CD4-positive, alpha-beta T cell (primary cell): ENCODE measurements at places on chromosomes 12 and 14. TPM values are rescaled to one million over a fixed set of nuclear protein-coding genes. Genes with fewer than 3 reads are reported as not detected.

DNA sequence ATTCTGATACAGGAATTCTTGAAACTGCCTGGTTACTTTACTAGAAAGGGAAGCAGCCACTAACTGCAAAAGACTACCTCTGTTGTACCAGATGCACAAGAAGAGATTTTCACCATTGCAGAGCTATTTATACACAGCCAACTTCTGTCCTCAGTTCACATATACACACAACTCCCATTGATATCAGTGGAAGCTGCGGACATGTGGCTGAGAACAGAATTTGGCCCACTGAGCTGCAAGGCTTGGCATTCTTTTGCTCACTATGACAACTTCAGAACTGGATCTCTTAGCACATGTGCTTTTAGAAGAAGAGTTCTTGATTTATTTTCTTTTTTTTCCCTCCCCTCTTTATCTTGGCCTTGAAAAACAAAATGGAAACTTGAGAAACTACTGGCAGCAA lies 28.3 kb downstream of the PTPRO start:
- no peak overlapping the region for H3K4me3 ChIP-seq
- peaks cover 3% of the 10 kb centered on the region for H3K27me3 ChIP-seq
- no peaks in the 10 kb centered on the region for H3K4me1 ChIP-seq
- no peak overlapping the region for H3K27ac ChIP-seq
- H3K36me3 ChIP-seq, result no peaks in the 10 kb centered on the region
- DNase-seq, result no peak

DNA sequence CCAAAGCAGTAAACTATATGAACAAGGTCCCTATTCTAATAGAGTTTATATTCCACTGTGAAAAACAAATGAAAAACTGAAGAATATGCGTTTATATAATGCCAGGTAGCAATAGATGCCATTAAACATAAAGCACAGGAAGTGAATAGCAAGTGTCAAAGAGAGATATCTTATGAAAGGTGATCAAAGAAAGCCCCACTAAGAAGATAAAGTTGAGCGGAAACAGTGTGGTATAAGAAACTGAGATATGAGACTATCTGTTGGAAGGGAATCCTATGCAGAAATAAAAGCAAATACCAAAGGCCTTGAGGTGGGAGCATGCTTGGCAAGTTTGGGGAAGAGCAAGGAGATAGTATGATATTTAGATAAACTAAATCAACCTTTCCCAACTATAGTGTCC lies 123.1 kb upstream of the FAR2 start:
- no peak overlapping the region for H3K4me3 ChIP-seq
- H3K36me3 ChIP-seq, result no peaks in the 10 kb centered on the region
- no peak overlapping the region for H3K27ac ChIP-seq

- H3K4me3 ChIP-seq, result peak overlapping the region; percentile 62
- peaks cover 27% of the 10 kb centered on the region for H3K4me1 ChIP-seq
- no peak overlapping the region for H3K27ac ChIP-seq
- H3K36me3 ChIP-seq, result no peaks in the 10 kb centered on the region
Observed at GRCh38 chr14:56119201-56119981, 1.2 kb downstream of the PELI2 start.

- no peak for DNase-seq
- no peaks in the 10 kb centered on the region for H3K36me3 ChIP-seq
- H3K27ac ChIP-seq, result no peak overlapping the region
- H3K27me3 ChIP-seq, result no peaks in the 10 kb centered on the region
- H3K4me3 ChIP-seq, result no peak overlapping the region
Observed at GRCh38 chr14:105146181-105146975, 22.2 kb downstream of the JAG2 start.

DNA sequence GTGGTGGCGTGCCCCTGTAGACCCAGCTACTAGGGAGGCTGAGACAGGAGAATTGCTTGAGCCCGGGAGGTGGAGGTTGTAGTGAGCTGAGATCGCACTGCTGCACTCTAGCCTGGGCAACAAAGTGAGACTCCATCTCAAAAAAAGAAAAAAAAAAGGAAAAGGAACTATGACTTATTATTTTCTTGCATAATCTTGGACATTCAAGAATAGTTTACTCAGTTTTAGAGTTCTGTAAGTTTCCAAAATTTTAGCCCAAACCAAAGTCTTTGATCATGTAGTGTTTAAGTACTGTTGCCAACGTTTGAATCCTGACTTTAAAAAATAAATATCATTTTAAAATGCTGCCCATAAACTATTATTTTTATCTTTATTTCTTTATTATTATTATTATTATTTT lies 6.2 kb downstream of the PSMA6 start:
- no peak overlapping the region for H3K4me3 ChIP-seq
- DNase-seq, result no peak
- H3K27me3 ChIP-seq, result no peaks in the 10 kb centered on the region
- peaks cover 59% of the 10 kb centered on the region for H3K4me1 ChIP-seq

DNA sequence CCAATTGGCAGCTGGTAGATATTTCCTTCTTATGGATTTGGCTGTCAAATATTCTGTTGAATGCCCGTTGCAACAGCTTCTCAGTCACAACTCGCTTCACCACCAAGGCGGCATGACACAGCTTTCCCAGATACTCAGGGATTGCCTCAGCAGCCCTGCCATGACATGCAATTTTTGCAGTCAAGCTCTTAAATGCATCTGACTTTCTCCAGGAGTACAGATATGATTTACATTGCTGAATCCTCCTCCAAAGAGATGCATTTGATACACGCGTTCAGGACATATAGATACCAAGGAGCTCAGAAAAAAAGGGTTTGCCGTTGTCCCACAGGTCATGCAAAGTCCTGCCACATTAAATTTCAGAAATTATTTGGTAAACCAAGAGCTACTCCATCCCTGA lies 6.5 kb downstream of the KRT5 start:
- peaks cover 4% of the 10 kb centered on the region for H3K27me3 ChIP-seq
- no peak overlapping the region for H3K4me3 ChIP-seq
- no peak for DNase-seq
- no peaks in the 10 kb centered on the region for H3K4me1 ChIP-seq
- no peak overlapping the region for H3K27ac ChIP-seq
- no peaks in the 10 kb centered on the region for H3K36me3 ChIP-seq

GRCh38 chr14:54591461-54591860 lies 24.5 kb downstream of the SAMD4A start:
- no peaks in the 10 kb centered on the region for H3K27me3 ChIP-seq
- no peak for DNase-seq
- H3K27ac ChIP-seq, result no peak overlapping the region
- no peak overlapping the region for H3K4me3 ChIP-seq
- no peaks in the 10 kb centered on the region for H3K4me1 ChIP-seq

DNA sequence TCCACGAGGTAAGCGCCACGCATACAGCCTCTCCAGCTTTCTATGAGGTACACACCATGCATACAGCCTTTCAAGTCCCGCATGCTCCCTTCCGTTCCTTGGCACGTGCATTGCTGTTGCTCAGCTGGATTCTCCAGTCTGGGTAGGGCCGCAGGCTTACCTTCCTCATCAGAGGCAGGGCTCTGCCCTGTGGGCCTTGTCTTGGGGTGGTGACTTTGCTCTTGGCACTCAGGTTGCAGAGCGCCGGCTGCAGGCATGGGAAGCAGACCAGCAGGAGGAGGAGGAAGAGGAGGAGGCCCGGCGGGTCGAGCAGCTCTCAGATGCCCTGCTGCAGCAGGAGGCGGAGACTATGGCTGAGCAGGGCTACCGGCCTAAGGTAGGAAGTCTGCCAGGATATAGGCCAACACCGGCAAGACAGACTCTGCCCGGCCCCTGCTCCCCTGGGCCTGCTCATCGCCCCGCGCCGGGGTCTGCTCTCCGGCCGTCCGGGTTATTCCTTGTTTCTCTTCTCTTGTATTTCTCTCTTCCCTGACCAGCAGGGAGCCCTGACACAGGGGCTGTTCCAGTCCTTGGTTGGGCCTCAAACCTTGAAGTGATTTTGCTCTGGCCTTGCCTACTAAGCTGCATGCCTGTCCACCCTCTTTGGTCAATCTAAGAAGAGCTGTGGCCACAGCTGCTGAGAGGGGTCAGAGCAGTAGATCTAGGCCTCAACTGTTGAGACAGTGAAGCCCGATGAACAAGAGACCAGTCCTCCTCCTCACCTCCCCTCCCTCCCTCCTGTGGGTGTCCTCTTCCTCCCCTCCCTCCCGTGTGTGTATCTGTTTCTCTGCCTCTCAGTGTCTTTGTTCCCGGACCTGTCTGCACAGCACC lies 15.3 kb downstream of the TCHP start:
- peaks cover 92% of the 10 kb centered on the region for H3K36me3 ChIP-seq
- no peak for DNase-seq
- H3K4me3 ChIP-seq, result no peak overlapping the region
- no peak overlapping the region for H3K27ac ChIP-seq

- no peak for DNase-seq
- no peak overlapping the region for H3K27ac ChIP-seq
- H3K4me3 ChIP-seq, result no peak overlapping the region
- H3K27me3 ChIP-seq, result no peaks in the 10 kb centered on the region
Observed at GRCh38 chr12:130665753-130666152, 50.3 kb downstream of the RIMBP2 start.

DNA sequence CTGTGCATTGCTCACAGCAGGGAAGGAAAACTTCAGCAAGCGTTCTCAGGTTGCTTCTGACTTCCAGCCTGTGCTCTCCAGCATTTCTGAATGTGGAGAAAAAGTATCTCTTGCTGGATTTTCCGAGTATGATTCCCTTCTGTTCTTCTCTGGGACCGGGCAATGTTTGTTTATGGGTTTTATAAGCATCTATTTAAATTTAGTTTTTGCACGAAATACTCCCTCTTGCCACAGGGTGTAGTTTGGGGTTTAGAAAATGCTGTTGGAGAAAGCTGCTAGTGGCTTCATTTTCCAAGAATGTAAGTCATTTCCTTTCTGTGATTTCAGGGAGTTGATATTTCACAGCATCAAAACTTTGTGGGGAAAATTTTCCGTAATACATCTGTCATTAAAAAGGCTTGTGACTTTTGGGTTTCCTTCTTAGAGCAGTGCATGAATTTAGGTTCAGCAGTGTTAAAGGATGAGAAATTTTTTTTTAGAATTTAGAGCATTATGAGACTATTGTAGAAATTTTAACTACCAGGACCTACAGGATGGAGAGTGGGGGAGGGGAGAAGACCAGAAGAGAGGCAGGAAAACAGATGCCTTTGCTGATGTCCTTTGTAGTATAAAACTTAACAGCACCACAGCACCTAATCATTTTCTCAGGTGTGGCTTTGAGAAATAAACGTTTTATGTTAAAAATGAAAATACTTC lies 1.5 kb downstream of the FRMD6 start:
- peaks cover 15% of the 10 kb centered on the region for H3K4me1 ChIP-seq
- no peak overlapping the region for H3K27ac ChIP-seq
- H3K36me3 ChIP-seq, result no peaks in the 10 kb centered on the region
- peaks cover 28% of the 10 kb centered on the region for H3K27me3 ChIP-seq

GRCh38 chr12:11361151-11361550 lies 34.2 kb downstream of the PRB2 start:
- no peaks in the 10 kb centered on the region for H3K36me3 ChIP-seq
- no peak overlapping the region for H3K4me3 ChIP-seq
- no peak for DNase-seq
- no peaks in the 10 kb centered on the region for H3K4me1 ChIP-seq
- no peak overlapping the region for H3K27ac ChIP-seq
- H3K27me3 ChIP-seq, result no peaks in the 10 kb centered on the region

GRCh38 chr14:25537846-25538455 lies 488.0 kb upstream of the STXBP6 start:
- H3K36me3 ChIP-seq, result no peaks in the 10 kb centered on the region
- H3K4me1 ChIP-seq, result no peaks in the 10 kb centered on the region
- H3K4me3 ChIP-seq, result no peak overlapping the region

GRCh38 chr14:98954349-98955000 lies 317.5 kb downstream of the BCL11B start:
- no peak overlapping the region for H3K4me3 ChIP-seq
- H3K36me3 ChIP-seq, result no peaks in the 10 kb centered on the region
- no peak for DNase-seq
- H3K27me3 ChIP-seq, result no peaks in the 10 kb centered on the region

- H3K27ac ChIP-seq, result no peak overlapping the region
- no peak for DNase-seq
- H3K36me3 ChIP-seq, result no peaks in the 10 kb centered on the region
- no peaks in the 10 kb centered on the region for H3K4me1 ChIP-seq
- no peak overlapping the region for H3K4me3 ChIP-seq
Observed at GRCh38 chr12:100427078-100427477, 46.6 kb upstream of the NR1H4 start.

GRCh38 chr14:21626491-21627230 lies 8.1 kb downstream of the OR10G2 start:
- no peak overlapping the region for H3K27ac ChIP-seq
- no peak for DNase-seq
- peaks cover 2% of the 10 kb centered on the region for H3K27me3 ChIP-seq
- H3K4me3 ChIP-seq, result no peak overlapping the region

DNA sequence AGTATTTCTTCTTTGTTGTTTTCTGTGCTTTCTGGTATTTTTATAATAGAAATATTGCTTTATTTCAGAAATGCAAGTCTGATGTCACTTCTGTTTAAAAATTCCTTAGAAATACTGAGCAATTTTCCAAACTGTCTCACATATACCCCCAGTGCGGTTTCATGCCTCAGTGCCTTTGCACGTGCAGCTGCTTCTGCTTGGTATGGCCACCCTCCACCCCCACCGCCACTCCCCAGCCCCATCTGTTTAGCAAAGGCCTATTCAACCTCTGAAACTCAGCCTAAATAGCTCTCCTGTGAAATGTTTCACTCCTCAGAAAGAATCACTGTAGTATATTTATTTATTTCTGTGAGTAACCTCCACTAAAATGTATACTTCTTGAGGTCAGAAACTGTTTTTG lies 52.3 kb downstream of the PPM1H start:
- no peak overlapping the region for H3K4me3 ChIP-seq
- no peaks in the 10 kb centered on the region for H3K27me3 ChIP-seq
- H3K27ac ChIP-seq, result no peak overlapping the region
- no peak for DNase-seq
- H3K4me1 ChIP-seq, result no peaks in the 10 kb centered on the region

DNA sequence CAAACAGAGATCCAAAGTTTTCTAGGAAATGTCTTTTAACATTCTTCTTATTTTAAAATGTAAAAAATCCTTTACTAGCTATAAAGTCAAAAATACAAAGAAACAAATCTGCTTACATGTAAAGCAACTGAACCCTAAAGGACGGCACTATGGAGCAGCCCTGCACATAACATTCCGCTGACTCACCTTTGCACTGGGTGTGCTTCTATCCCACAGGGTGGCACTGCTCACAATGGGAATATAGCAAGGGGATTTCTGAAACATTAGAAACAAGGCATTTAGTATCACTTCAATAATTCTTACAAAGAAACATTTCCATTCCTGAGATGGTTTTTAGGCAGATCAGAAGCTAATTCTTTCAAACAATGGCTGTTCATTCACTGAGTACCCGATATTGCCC lies 94.3 kb downstream of the C12orf42 start:
- DNase-seq, result no peak
- H3K27ac ChIP-seq, result no peak overlapping the region
- no peaks in the 10 kb centered on the region for H3K4me1 ChIP-seq
- no peaks in the 10 kb centered on the region for H3K36me3 ChIP-seq
- H3K27me3 ChIP-seq, result no peaks in the 10 kb centered on the region

GRCh38 chr12:5807514-5808219 lies 137.4 kb downstream of the ANO2 start:
- no peak overlapping the region for H3K27ac ChIP-seq
- no peak for DNase-seq
- no peaks in the 10 kb centered on the region for H3K4me1 ChIP-seq
- no peaks in the 10 kb centered on the region for H3K27me3 ChIP-seq
- H3K36me3 ChIP-seq, result no peaks in the 10 kb centered on the region

RTL1 gene
- not detected for total RNA-seq

TSHR gene
- not detected for total RNA-seq

TOMM20L gene
- total RNA-seq, result not detected

TMEM132D gene
- total RNA-seq, result not detected

AQP6 gene
- not detected for total RNA-seq

FOS gene
- 1,685 TPM for total RNA-seq
